Stimulated activated CD4-positive, alpha-beta T cell treated with anti-CD3 and anti-CD28 coated beads, Interleukin-1b, Interleukin-23, amount 100 ng/mL, for 1 hour (primary cell): ENCODE measurements at places on chromosomes 1 and 21.

DNA sequence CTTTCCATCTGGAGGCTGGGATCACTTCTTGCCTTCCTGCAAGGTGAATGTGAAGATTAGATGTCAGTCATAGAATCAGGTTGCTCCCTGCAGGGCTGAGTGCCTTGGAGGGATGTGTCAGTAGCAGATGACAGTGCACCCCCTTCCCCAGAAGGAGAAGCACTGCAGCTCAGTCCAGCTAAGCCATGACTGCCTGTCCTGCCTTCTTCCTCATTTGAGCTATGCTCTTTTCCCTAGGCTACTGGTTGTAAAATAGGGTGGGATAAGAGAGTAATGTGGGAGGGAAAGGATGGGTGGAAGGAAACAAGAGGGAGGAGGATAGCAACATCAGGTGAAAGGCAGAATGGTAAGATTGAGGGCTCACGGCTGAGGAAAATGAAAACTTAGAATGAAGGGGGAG lies 11.1 kb upstream of the FABP3 start:
- no peak for DNase-seq

DNA sequence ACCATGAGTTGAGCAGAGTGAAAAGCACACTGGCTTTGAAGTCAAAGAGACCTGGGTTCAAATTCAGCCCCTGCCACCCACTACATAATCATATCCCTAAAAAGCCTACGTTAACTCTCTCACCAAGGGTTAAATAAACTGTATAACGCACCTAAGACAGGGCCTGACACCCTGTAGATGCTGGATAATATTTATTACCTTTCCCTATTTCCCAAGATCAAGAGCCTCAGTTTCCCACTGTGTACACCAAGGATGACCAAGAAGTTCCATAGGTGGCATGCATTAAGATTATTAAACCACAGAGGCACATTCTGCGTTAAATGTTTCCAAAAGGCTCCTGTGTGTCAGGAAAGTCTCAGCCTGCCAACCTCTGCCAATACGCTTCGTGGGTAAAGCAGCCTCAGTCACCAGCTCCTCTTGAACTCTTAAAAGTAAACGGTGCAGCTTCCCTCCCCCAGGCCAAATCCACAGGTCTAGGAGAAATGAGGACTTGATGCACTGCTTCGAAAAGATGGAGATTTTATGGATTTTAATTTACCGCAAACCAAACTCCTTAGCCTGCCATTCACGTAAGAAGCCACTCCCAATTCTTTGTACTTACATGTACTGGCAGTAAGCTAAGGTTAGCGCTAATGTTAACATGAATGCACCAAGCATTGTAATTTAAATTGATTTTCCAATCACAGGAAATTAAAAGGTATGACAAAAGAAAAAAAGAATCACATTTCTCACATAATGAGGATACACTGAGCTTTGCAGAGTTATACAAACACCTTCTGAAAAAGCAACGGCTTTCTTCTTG lies 2.6 kb downstream of the USP24 start:
- DNase-seq, result no peak

- no peak for DNase-seq
Measured at GRCh38 chr1:235510823-235511222, 6.6 kb upstream of the B3GALNT2 start.

GRCh38 chr1:244053831-244054230 lies 2.7 kb downstream of the ZBTB18 start:
- DNase-seq, result no peak

DNA sequence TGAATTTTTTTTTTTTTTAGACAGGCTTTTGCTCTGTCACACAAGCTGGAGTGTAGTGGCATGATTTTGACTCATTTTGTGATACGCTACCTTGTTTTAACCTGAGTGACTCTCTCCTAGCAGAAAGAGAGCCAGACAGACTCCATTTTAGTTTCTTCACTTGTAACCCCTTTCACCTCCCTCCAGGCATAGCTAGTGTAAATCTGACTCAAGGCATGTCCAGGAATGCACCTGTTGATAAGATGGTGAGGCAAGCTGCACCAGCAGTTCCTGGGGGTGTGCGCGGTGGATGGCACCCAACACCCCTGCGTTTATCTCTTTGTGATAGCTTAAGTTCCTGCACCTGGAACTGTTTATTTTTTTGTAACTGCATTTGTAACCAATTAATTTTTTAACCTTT lies 4.7 kb upstream of the PHACTR4 start:
- no peak for DNase-seq

DNA sequence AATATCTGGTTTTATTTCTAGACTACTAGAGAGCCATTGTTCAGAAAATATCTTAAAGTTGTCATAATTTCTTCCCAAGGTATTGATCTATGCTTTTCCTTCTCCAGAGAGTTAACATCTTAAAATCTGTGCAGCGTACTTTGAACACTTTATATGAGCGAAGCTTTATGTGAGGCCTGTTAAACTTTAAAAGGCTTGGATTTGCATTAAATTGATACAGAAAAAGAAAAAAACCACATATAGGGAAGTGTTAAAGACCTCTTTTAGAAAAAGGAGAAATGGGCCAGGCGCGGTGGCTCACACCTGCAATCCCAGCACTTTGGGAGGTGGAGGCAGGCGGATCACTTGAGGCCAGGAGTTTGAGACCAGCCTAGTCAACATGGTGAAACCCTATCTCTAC lies 59.2 kb upstream of the MORC3 start:
- DNase-seq, result no peak

GRCh38 chr1:46492871-46493270 lies 3.2 kb downstream of the DMBX1 start:
- DNase-seq, result no peak

GRCh38 chr1:160168016-160168415 lies 16.6 kb downstream of the ATP1A4 start:
- no peak for DNase-seq

- no peak for DNase-seq
Measured at GRCh38 chr1:175480343-175480822, 263.0 kb downstream of the TNR start.

- no peak for DNase-seq
Measured at GRCh38 chr1:1292442-1292779, 12.2 kb downstream of the SCNN1D start.

GRCh38 chr1:228953207-228953606 lies 217.9 kb downstream of the RHOU start:
- DNase-seq, result no peak

DNA sequence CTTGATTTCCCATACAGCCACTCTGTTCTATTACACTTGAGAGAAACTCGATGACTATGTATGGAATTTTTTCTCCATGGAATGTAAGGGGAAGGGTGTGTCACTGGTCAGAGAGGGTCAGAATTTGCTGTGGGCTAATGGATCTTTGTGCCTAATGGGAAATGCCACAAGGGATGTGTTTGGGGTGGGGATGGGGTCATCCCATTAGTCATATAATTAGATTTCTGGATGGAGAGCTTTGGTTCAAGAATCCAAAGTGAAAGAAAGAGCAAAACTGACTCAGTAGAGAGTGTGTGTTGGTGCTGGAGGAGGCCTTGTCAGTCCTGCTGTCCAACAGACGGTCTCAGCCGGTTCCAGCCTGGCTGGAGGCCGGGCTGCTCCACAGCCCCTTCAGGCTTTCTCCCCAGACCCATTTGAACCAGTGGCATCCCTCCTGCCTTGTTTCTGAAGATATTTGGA lies 86.4 kb downstream of the LAMC2 start:
- DNase-seq, result no peak

- no peak for DNase-seq
Measured at GRCh38 chr1:44783697-44784093, 4.3 kb downstream of the BEST4 start.

DNA sequence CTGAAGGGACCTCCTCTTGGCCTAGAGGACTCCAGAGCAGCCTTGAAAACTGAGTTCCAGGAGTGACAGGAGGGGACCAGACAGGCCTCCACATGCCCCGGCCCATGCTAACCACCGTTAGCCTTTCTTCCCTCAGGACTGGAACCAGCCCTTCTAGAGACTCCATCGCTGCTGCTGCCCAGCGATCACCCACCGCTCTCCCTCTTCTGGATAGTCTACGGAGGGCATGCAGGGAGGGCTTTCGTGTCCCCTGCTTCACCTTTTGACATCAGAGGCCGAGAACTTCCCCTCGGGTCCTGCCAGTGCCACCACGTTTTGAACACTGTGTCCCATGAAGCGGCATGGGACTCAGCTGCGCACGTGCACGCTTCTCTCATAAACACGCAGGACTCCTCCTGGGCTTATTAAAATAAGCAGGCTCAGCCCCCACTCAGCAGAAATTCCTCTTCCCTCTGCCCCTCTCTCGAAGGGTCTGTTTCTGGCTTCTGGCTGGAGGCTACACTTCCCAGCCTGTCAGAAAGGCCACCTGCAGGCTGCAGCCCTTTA lies 26.6 kb downstream of the NPHP4 start:
- no peak for DNase-seq

DNA sequence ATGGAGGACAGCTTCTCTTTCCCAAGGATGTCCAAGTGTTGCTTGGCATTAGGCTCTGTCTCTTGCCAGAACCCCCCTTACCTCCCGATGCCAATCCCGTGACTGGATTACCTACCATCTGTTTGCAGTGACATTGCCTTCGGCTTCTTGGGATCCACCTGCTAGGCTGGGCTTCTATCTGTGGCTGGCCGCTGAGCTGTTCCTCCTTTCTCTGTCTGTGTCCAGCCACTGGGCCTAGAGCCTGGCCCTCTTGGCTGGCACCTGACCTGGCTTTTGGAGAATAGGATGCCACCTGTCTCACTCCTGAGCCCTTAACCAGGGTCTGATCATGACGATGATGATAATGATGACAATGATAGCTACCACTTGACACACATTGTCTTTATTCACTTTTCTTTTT lies 41.6 kb upstream of the STUM start:
- DNase-seq, result no peak
